ENCODE measurements at places on chromosomes 16 and 17. TPM values are rescaled to one million over a fixed set of nuclear protein-coding genes. Genes with fewer than 3 reads are reported as not detected.

- DNase-seq, result no peak
Measured at GRCh38 chr17:40108970-40109824, 8.8 kb upstream of the NR1D1 start.

TTYH2 gene
- 2.0 TPM for total RNA-seq

FA2H gene
- not detected for total RNA-seq

TBC1D3E gene
- not detected for total RNA-seq

PLD6 gene
- total RNA-seq, result 0.81 TPM

DNA sequence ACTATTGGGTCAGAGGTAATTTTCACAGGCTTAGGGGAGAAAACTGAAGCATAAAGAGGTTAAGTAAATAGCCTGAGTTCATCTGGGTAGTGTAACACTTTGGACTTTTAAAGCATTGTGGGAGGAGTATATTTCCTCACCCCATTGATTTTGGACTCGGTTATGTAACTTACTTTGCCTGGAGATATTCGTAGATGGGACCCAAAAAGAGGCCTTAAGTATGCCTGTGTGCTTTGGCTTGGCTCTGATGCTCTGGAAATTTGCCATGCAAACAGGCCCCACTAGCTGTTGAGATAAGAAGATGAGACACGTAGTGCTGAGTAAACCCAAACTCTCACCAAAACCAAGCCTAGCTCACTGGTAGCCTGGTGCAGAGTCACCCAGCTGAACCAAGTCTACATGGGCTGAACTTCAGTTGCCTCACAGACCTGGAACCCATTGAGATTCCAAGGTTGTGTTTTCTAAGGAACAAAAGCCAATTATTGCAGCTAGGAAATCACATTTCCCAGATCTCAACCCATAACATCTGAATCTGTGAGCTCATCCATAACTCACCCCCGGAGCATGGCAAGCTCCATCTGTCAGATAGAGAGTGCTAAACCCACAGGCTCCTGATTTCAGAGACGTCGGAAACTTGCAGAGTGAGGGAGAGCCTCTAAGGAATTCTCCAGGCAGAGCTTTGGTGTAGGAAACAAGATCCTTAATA lies 536.0 kb upstream of the C16orf82 start:
- no peak for DNase-seq

DNA sequence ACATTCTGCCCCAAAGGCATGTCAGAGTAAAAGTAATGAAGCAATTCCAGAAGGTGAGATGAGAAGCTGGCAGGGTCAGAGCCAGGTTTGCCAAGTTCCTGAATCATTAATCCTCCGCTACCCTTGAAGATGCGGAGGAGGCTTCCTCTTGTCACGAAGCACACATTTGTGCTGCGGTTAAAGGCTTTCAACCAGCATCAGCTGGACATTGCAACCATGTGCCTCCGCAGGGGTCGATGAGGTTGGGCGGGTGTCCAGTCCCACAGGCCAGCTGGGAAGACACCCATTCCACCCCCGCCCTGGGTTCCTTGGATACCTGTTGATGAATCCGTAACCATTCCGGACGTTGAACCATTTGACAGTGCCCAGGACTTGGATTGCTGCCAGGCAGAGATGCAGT lies 1.3 kb downstream of the YBX2 start:
- DNase-seq, result no peak

- DNase-seq, result no peak
Measured at GRCh38 chr17:72111336-72111923, 9.4 kb upstream of the SOX9 start.

SLC6A2 gene
- total RNA-seq, result not detected

DNA sequence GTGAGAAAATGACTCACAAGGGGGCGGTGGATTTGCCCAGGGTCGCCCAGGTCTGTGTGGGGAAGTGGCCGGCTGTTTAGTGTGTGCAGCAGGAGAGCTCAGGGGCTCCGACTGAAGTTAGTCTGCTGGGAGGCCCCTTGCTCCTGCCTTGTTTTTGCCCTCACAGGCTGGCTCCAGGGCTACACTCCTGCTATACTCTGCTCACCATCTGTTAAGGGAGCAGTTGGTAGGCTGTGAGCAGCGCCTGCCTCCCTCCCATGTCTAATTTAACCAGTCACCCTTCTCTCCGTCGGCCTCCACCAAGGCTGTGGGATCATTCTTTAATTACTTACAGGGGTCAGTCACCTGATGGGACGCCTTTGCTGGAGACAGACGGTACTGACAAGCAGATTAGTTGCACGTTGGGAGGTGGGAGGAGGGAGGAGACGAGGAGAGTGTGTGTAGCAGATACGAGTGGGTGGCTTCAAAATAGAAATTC lies 35.5 kb downstream of the KSR1 start:
- no peak for DNase-seq

GJD3 gene
- total RNA-seq, result not detected

GRCh38 chr16:3112058-3112880 lies at the start of gene ZNF205:
Gene ZNF205, plus strand, starts transcription at chr16:3112586. Its CDS starts 845 bp downstream, at chr16:3113431.
- DNase-seq, result no peak

GLIS2 gene
- 58.6 TPM for total RNA-seq

GRCh38 chr16:10862438-10862837 lies 14.6 kb upstream of the CIITA start:
- no peak for DNase-seq

All from osteocyte (in vitro differentiated cells).